ENCODE measurements at places on chromosomes 5 and 9. TPM values are rescaled to one million over a fixed set of nuclear protein-coding genes. Genes with fewer than 3 reads are reported as not detected.

Gene ZCCHC7
- total RNA-seq = 31.7 TPM

Gene ABLIM3
- 101 TPM for total RNA-seq

Gene NR2F1-AS1
- total RNA-seq = 18.8 TPM

Gene MARCHF6
- total RNA-seq = 151 TPM

Gene PAPPA
- 4.9 TPM for total RNA-seq

Gene PCDHGA6
- total RNA-seq = 6.1 TPM

Gene MORN5
- total RNA-seq = 1.4 TPM

Gene CDX1
- not detected for total RNA-seq

Gene BARHL1
- total RNA-seq = not detected

Gene RNF183
- 0.96 TPM for total RNA-seq

Gene FAM221B
- total RNA-seq = 0.26 TPM

Gene PCDHA4
- 1.5 TPM for total RNA-seq

Gene SPATA31A3
- total RNA-seq = not detected

Gene FAM78A
- 3.3 TPM for total RNA-seq

Gene UBLCP1
- 28.9 TPM for total RNA-seq
